ENCODE measurements at places on chromosomes 3 and 15.

DNA sequence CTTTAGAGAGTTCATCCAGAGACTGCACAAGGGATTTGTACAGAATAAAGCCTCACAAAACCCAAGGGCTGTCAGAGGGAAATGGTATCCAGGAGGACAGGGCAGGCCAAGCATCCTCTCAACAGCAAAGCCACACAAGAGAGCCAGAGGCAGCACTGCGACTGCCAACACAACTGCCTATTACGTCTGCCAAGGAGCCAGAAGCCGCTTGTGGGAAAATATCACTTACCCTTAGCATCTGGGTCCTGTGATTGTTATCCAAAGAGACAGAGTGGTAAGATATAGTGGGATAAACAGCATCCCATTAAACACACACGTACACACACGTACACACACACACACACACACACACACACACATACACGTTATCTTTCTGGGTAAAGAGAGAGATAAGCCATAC, 618.3 kb upstream of the AGTR1 start:
- peak; percentile 42 for DNase-seq

DNA sequence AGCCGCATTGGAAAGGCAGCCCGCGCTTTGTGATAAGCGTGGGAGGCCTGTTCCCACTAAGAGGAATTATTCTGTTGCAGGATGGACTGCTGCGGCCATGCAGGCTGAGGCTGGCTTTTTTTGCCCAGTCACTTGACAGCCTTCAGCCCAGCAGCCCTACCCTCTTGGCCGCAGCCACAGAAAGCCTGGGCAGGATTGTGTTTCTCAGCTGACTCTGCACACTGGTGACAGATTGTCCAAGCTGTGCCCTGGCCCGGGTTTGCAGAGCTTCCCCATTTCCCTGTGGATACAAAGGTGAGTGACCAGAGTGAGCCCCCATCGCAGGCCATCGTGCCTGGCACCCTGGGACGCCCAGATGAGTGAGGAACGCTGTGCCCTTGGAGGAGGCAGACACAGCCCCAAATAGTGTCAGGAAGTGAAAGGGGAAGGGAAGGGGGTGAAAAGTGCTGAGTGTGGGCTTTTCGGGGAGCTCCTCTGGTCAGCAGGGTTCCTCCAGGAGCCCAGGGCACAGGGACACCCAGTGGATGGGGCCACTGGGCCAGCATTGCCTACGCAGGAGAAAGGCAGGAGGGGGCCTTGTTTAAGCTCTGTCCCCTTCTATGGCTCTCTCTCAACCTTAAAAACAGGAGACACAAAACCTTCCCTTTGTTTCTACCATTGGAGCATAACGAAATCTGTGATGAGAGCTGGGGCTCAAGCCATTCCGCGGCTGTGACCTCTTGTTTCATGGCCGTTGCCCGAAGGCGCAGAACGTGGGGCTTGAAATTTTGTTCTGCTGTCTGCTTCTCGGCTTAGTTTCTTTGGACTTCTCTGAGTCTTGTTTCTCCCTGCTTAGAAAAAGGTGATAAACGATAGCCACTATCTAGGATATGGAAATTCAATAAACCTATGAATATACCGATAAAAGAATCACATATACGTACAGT, 91.5 kb upstream of the MEF2A start:
- no peak for DNase-seq

- DNase-seq, result no peak
Observed at GRCh38 chr3:196220991-196221390, 4.7 kb downstream of the SLC51A start.

DNA sequence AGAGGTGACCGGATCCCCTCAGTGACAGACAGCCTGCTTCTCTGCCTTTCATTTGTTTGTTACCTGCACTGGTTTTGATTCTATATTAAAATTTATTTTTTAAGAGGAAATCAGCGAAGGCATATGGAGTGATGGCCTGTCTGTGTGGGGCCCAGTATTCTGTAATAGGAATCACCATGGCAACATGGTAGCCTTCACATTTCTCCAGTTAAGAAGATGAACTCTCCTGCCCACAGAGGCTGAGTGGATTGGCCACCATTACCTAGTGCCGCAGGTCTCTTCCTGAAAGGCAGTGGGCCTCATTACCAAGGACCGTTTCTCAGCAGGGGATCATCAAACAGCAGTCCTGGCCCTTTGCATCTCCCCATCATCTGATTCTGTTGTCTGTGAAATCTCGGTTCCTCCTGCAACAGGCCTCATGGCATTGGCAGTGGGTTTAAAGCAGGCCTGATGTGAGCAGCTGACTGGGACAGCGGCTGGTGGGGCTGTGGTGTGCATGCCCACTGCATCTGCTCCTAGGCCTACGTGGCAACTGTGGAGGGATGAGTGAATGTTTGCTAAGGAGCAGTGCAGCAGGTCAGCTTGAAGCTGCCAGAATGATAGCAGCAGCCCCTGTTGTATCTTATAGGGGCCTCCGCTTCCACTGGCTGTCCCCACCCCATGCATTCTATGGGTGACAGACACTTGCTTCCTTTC, 114.5 kb downstream of the CHCHD6 start:
- DNase-seq, result no peak

DNA sequence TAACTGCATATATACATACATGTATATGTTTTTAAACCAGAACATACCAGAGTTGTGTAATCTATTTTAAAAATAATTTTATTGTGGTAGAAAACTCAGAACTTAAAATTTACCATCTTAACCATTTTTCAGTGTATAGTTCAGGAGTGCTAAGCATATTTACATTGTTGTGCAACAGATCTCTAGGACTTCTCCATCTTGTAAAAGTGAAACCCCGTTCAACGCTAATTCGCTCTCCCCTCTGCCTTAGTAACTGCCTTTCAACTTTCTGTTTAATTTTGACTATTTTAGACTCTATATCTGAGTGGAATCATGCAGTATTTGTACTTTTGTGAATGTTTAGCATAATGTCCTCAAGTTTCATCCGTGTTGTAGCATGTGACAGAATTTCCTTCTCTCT, 51.8 kb upstream of the SSR3 start:
- DNase-seq, result no peak

- DNase-seq, result peak; percentile 76
Observed at GRCh38 chr15:79853492-79854328, 43.1 kb downstream of the MTHFS start.

- DNase-seq, result no peak
Observed at GRCh38 chr15:84734794-84735479, 13.5 kb upstream of the ZNF592 start.

DNA sequence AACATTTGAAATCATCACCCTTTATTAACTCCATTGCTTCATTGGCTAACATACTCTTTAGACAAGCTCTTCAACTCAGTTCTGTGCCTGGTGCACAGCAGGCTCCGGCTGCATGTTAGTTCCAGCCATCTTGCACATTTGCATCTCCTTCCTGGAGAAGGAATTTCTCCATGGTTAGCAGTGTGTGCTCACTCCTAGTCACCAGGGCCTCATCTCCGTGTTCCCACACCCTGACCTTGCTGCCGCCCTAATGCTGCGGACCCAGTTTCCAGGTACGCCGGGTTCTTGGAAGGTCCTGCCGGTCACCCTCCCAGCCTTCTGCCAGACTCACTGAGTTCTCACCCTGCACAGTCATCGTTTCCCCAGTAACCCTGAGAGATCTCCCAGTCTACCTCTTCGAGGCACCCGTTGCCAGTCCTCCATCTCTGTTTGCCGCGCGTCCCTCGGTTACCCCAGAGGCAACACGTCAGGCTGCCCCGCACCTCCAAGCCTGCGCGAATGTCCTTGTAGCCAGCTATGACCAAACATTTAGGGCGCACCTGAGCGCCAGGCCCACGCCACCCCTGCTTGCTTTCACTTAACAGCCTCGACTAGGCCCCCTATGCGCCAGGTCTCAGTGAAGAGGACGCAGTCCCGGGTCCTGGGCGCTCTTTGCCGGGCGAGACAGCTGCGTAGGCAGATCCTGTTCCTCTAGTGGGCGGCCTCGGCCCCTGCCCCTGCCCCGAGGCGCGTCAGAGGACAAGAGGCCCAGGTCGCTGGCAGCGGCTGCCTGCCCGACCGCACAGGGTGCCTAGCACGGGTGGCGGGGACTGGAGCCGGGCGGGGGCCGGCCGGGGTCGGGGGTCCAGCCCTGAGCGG, 747 bp upstream of the ZNF592 start:
- peak; percentile 61 for DNase-seq

- DNase-seq, result peak; percentile 76
Observed at GRCh38 chr15:48667701-48668100, 22.2 kb upstream of the FBN1 start.

DNA sequence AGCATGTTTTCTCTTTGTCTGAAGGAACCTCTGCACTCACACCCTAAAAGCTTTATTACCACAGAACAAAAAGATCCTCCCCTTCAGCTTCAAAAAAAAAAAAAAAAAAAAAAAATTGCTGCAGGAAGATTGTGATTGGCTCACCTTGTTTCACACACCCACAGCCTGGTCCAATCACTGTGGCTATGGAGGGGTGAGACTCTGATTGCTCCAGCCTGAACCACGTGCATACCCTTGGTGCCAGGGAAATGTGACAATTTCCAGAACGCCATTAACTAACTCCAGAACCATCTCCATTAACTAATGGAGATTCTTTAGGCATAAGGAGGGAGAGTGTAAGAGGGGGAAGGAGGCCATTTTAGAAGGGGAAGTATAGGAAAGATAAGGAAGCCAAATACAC, 106.5 kb upstream of the CRBN start:
- no peak for DNase-seq

- no peak for DNase-seq
Observed at GRCh38 chr3:177470197-177470941, 273.1 kb upstream of the TBL1XR1 start.

DNA sequence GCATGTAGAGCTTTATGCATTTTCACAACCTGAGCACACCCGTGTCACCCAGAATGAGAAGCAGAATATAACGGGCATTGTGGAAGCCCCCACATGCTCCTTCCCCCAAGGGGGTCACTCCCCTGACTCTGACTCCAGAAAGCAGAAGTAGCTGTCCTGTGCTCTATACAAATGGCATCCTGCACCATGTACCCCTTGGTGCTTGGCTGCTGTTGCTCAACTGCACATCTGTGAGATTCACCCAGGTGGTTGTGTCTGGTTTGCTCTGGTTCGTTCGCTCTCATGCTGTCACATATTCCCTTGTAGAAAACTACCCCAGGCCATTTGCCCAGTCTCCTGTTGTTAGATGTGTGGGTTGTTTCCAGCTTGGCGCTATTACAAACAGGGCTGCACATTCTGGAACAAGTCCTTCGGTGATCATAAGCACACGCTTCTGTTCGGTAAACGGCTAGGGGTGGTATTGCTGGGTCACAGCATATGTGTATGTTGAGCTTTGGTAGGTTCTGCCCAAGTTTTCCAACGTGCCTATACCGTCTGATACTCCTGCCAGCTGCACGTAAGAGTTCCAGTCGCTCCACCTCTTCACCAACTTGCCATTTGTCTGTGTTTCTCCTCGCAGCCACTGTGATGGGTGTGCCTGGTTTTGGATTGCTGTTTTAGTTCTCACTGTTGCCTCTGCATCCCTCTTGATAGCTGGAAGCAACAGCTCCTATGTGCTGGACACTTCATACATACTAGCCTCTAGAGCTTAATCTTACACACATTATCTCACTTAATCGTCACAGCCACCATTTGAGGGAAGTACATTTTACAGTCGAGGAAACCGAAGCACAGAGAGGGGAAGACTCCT, 65.4 kb upstream of the SLC6A6 start:
- no peak for DNase-seq

DNA sequence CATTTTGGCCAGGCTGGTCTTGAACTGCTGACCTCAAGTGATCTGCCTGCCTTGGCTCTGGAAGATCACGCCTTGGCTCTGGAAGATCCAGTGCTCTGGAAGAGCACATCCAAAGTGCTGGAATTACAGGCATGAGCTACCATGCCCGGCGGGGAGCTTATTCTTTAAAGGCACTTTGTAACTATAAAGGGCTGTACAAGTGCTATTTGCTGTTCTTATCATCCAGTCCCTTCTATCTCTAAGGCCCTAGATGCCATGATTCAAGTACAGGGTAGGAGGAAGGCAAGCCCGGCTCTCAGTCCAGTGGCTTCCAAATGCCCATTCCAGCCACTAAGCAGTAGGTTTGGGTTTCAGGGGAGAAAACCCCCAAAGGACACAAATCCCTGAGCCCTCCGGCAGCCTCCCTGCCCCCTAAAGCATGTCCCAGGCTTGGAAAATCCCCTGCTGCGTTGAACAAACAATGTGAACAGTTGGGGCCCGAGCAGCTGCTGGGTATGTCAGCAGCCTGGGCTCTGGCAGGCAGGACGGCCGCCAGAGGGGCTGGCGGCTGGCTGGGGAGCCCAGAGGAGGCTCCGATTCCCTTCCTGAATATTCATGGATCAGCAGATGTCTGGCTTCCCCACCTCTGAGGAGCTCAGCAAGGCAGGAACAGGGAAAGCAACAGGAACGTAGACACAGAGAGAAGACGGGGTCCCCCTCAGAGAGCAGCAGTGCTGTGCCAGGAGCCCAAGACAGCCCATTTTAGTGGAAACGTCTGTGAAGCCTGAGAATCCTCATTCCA, 7.7 kb downstream of the IGDCC4 start:
- DNase-seq, result peak; percentile 45

DNA sequence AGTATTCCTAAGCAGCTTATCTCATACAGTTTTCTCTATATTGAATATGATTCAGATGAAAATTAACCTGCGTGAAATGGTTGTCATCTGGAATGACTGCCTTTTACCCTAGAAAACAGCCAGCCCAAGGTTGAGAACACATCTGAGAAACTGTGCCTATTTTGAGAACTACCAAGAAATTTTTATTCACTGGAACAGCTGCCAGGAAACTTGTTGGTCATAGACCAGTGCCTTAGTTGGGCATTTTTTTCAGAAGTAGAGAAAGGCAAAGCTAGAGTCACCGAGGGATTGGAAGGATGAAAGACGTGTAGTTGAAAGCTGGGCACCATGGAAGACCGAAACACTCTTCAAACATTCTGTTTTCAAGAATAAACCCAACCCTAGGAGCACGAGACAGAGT, 277.1 kb downstream of the LPP start:
- DNase-seq, result no peak

DNA sequence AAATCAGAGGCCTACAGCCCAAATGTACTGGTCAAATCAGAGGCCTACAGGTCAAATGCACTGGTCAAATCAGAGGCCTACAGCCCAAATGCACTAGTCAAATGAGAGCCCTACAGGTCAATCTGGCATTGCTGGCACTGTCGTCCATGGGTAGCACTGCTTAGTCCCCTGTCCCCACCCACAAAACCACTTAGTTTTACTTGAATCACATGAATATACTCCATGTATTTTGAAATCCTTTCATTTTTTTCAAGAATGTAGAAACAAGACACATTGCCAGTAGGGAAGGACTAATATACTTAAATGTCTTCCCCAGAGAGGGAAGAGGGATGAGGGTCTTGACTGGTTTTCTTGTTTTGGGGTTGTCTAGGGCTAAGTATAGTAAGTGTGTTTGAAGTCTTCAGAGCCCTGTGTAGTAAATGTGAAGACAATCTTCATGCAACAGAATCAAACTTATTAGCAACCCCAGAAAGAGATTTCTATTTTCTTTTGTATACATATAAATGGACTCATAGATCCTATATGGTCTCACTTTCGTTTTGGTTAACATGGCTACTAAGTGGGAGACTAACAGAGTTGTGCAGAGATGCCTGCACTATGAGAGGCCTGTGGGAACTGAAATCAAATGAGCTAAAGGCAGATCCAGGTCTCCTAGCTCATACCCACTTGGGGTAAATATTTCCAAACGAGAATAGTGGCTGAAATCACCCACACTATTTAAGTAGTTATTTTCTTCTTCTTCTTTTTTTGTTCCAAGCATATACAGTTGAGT, 38.3 kb upstream of the DCUN1D1 start:
- DNase-seq, result no peak
